ENCODE measurements at places on chromosomes 2 and 18.

- DNase-seq = no peak
Measured at GRCh38 chr2:8993902-8994278, 9.6 kb downstream of the MBOAT2 start.

DNA sequence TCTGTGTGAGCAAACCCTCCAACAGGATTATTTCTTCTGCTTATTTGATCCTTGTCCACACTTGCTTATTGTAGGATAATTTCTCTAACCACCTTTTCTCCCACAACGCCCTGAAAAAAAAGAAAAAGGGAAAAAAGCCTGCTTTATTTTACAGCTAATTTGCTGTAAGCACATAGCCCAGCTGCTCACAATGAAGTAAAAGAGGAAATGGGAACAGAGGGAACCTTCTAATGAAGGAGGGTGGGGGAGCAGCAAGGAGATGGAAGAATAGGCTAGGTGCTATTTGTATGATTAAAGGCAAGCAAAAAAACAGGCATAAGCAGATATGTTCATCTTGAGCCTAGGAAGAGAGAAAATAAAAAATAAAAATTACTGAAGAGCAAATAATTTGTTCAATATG is 331.6 kb downstream of the TXNL1 start:
- DNase-seq = no peak

- no peak for DNase-seq
Measured at GRCh38 chr18:74299746-74300145, 8.0 kb upstream of the CYB5A start.

GRCh38 chr2:28687171-28687570 is 64.5 kb upstream of the PPP1CB start:
- no peak for DNase-seq

DNA sequence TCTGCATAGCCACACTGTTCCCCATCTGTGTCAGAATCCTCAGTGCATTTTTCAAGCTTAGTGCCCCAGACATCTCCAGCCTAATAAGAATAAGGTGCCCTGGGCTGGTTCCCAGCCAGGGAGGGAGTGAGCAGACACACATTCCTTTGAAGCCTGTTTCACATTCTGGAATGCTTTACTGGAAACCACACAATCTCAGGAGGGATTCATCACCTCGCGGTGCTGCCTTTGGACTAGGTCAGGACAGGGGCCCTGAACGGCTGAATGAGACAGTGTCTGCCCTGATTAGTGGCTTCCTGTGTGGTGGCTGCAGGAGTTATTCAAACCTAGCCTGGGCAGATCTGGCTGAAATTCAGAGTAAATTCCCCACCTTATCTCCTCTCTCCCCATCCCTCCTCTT is 108.0 kb upstream of the LDAH start:
- no peak for DNase-seq

DNA sequence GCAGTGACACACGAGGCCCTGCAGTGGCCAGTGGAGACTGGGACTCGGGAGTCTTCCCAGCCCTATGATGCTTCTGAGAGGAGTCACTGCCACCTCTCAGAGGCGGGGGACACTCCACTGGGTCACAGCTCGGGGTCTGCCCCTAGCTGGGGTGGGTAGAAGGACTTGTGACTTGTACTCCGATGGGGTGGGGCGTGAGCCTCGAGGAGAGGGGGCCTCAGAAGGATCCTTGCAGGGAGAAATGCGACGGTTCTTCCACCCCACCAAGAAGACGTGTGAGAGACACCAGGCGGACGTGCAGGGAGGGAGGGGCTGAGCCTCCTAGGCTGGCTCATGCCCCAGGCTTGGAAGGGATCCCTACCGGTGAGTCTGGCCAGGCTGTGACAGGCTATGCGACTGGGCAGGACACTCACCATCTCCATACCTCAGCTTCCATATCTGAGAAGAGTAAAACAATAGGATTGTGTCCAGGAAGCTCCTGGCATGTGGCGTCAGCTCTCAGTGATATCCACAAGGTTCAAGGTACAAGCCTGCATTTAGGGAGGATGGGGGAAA is 11.1 kb upstream of the OTOS start:
- DNase-seq = no peak

DNA sequence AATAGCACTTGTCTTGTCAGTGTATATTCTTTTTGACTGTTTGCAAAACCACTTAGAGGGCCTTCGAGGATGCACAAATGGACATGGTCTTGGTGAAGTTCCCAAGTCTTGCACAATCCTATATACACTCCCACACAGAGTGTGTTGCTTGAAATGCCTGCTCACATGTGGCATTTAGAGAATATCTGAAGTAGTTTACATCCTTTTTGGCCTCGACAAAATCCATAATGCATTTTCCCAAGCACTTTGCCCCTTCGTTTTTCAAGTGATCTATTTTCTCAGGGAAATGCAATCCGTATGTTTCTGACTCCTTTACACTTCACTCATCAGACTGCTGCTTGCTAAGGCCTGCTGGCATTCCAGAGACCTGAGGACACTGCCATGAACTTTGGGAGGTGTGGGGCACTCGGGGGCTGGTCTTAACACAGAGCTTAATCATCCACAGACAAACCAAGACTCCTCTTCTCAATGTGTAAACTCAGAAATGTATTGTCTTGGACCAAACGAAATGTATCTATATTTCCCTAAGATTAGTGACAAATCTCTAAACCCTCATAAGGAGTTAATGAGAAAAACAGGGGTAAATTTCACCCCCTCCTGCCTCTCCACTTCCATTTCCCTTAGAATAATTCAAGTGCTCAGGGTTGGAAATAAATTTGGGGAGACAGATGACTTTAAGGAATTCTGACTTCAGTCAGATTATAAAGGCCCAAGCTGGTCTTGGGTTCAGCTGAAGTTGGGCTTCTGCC is 219.3 kb upstream of the APCDD1 start:
- no peak for DNase-seq

- DNase-seq = no peak
Measured at GRCh38 chr2:110770404-110770958, 38.1 kb downstream of the ACOXL start.

DNA sequence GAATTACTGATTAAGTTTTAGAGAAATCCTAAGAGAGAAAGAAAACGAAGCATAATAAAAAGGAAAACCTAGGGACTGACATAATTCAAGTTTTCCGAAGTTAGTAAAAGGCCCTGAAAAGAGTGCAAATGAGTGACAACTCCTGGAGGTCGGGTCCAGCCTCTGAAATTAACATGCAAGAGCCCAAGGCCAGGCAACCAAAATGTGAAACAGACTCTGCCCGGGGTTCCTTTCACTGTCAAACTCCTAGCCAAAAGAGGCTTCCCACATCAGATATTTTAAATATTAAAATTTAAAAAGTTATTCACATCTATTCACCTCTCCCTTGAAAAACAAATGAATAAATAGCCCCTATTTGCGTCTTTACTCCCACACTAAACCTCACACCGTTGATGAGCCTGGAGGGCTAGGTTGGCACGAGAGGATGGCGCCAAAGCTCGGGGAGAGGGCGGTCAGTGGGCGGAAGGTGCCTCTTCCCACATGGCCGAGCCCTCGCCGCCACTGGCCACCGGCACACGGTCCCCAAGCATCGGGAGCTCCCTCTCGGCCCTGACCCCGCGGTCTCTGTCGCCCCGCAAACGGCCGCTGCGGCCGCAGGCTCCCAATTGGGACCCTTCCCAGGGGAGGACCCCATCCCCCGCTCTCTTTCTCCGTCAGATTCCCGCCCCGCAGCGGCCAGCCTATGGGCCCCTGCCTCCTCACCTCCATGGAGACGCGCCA is 630 bp downstream of the PPM1G start:
- no peak for DNase-seq

DNA sequence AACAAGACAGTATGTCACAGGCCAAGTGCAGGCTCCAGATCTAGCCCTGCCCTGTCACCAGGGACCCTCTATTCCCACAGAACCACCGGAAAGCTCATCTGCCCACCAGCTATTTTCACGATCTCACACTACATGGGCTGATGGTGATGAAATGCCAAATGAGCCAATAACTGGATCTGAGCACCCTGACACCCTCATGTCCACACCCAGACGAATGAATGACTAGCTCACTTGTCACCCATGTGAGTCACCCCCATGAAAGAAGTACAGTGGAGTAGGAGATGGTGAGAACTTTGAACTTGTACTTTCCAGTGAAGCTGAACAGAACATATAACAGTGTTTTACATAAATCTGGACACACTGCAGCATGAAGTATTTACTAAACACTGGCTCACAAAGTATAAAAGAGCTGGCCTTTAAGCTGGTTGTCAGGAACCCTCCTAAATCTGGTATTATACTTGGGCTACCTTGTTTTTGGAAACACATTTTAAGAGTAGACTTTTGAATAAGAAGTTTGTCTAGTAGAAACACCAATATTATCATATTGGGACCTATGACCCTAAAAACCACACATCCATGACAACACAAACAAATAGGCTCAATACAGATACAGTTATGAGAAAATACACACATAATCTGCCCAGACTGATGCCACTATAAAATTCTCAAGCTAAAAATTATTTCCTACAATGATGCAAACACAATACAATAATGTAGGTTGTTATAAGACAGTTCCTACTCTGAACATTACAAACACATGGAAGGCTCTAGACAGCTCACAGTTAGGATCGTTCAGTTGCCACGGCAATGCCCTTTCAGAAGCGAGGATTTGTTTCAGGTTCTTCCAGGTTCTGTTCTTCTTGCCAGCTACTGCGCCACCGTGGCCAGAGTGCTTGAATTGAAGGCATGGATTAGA is 19.0 kb downstream of the INO80C start:
- DNase-seq = peak; percentile 7

DNA sequence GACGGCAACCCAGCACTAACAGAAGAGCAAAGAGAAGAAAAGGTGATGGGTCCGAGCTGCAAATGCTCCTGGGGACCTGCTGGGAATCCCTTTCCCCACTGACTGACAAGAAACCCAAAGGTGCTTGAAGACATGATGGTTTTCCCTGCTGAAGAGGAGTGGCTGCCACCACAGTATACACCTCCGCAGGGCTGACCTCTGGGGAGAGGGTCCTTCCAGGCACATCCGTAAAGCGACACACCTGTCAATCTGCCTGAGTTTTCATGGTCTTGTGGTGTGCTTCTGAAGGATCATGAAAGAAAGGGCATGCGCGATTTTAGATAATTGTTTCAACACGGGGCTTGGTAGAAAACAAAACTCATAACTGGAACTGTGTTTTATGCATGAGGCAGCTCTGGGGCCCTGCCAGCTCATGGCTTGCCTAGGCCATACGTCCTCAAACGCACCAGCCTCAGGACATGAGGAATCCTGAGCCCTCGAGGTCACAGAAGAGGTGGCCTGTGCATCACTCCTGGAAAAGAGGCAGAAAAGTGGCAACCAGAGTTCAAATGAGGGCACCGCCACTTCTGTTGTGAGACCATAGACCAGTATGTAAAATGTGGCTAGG is 51.8 kb downstream of the SERTAD2 start:
- no peak for DNase-seq

GRCh38 chr18:22093731-22094357 is 75.5 kb upstream of the GATA6 start:
- DNase-seq = no peak

- no peak for DNase-seq
Measured at GRCh38 chr2:181540421-181540820, 83.2 kb downstream of the ITGA4 start.

DNA sequence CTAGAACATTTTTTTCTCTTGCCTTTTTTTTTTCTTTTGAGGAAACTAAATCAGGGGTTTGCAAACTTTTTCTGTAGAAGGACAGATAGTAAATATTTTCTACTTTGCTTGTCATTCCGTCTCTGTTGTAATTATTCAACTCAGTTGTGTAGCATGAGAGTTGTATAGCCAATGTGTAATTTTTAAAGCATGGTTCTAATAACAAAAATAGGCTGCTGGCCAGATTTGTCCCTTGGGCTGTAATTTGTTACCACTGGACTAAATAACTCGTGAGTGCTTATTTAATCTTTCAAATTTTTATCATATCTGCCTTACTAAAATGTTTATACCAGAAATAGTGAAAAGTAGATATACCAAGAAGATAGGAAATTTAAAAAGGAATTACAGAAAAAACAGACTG is 43.0 kb downstream of the CCDC148 start:
- no peak for DNase-seq

DNA sequence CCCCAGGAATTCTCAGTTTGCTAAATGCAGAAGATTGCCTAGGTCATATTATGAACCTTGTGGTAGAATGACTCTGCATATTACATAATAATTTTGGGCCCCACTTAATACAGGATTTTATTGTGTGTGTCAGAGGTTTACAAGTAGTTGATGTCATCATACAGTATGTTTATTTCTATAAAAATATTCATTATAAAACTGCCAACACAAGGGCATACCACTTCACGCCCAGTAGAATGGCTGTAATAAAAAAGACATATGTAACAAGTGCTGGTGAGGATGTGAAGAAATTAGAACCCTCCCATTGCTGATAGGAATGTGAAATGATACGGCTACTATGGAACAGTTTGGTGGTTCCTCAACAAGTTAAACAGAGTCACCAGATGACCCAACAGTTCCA is 61.4 kb upstream of the TWSG1 start:
- DNase-seq = no peak

- DNase-seq = no peak
Measured at GRCh38 chr2:138238908-138239307, 262.7 kb upstream of the SPOPL start.

- no peak for DNase-seq
Measured at GRCh38 chr2:194696690-194697089, 960.3 kb upstream of the SLC39A10 start.

- DNase-seq = no peak
Measured at GRCh38 chr18:77505499-77505898, 255.9 kb downstream of the GALR1 start.

DNA sequence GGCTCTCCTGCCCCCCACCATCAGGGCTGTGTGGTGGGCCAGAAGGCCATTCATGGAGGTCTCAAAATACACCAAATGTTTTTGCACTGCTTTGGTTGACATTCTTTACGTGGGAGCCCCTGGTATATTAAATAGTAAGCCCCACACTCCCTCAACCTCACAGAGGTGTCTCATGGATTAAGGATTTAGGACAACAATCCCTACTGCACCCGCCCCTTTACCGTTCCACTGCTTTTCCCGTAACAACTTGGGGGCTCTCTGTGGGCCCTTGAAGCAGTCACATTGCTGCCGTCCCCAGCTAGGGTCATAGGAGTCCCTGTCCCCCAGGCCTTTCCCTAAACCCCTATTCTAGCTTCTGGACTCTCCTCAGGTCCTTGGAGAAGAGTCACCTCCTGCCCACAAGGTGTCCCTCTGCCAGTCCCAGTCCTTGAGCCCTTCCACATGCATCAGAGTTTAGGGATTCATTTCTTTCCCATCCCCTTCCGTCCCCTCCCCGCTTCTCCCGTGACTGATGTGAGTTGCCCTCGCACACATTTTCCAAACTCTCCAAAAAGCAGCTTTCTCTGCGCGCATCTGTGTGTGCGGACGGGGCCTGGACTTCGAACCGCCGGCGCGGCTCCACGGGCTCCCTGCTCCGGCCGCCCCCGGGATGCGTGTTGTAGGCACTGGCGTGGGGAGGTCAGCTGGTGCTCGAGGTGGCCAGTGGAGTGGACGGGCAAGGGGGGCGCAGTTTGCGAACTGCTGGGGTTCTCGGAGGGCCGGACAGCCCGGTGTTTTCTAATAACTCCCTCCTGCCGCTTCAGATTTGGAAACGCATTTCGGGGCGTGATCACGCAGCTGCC is 84.8 kb downstream of the LYPD1 start:
- no peak for DNase-seq

Measured in hippocampal formation (tissue), 2 donors.